ENCODE measurements at places on chromosomes 1 and 21.

GRCh38 chr1:108082001-108082400 is 117.0 kb upstream of the VAV3 start:
- no peak for DNase-seq

- DNase-seq = no peak
These were observed 107.5 kb downstream of the GDAP2 start for GRCh38 chr1:117821774-117822482.

- DNase-seq = no peak
These were observed 34.8 kb upstream of the HOOK1 start for GRCh38 chr1:59779949-59780348.

DNA sequence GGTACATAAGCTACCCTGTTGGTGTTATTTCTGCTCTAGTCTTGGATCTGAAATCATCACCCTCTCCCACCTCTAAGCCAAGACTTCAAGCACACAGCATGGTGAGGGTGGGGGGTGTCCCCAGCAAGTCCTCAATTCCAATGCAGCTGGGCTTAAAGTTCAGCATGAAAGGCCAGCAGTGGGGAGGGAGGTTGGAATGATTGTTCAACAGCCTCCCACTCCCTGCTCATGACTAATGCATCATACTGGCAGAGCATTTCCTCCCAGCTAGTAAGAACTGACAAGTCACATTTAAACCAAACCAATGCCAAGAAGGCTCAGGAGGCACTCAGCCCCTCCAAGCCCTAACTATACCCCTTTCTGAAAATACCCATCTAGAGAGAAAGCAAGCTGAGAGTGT is 50.1 kb downstream of the TIAM1 start:
- DNase-seq = no peak

GRCh38 chr1:100443811-100444571 is 91.7 kb downstream of the CDC14A start:
- DNase-seq = no peak

All from MV-4-11 (cell line).